ENCODE measurements at places on chromosomes 16 and 17.
A peak's percentile ranks its signal among the peaks of the same experiment; 100 is the strongest.

- DNase-seq: no peak
These were observed 16.2 kb downstream of the IRX5 start for GRCh38 chr16:54946909-54947308.

DNA sequence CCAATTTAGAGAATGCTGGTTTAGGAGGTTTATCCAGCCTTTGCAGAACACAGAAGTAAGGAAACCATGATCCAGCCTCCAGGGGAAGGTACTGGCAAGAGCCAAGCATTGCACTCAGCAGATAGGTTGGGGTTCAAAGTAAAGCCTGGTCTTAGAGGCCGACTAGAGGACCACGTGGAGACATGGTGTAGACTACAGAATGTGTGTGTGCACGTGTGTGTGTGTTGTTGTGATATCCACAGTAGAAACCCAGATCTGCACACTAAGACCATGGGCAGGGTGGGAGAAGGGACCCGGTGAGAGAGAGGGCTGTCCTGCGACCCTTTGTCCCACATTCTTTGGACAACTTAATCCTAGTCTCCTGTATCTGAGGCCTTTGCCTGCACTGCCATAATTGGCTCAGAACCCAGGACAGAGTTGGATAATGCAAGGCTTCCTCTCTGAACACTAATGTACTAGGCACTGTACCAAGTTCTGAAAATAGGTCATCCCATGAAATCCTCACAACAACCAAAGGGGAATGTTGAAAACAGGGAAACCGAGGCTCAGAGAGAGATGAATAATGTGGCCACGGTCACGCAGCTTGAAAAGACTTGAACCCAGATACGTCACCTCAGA lies 325.1 kb upstream of the HSBP1 start:
- no peak for DNase-seq

DNA sequence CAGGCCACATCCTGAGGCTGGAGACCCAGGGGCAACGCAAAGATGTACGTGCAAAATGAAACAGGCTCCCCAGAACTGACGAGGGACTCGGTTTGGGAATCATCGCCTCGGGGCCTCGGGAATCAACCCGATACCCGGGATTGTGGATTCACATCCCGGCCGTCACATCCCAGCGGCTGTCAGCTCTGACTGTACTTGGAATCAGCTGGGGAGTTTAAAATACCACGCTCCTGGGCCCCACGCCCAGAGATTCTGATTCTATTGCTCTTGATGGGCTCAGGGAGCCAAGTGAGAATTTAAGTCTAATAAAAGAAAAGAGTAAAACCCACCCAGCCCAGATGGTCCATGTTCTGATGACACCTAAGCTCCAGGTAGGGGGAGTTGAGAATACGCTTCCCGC lies 42.2 kb downstream of the MRM3 start:
- DNase-seq: no peak

- no peak for DNase-seq
These were observed 176.3 kb downstream of the IRX3 start for GRCh38 chr16:54110016-54110981.

- DNase-seq: no peak
These were observed 24.9 kb upstream of the MYH2 start for GRCh38 chr17:10574324-10574723.

DNA sequence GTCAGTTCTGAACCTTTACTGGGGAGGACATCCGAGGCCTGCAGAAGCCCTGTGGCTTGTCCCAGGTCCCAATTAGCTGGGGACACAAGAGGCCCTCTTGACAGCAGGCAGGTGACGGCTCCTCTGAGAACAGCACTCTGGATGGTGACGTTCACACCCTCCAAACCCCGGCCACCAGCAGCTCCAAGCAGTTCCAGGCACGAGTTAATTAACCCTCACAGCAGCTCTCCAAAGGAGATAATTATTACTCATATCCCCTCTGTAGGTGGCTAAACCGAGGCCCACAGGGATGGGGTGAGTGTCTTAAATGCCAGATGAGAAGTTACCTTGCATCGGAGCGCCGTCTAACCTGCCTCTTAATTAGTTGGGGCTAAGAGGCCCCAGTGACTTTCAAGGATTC lies 168.9 kb upstream of the CIBAR2 start:
- no peak for DNase-seq

DNA sequence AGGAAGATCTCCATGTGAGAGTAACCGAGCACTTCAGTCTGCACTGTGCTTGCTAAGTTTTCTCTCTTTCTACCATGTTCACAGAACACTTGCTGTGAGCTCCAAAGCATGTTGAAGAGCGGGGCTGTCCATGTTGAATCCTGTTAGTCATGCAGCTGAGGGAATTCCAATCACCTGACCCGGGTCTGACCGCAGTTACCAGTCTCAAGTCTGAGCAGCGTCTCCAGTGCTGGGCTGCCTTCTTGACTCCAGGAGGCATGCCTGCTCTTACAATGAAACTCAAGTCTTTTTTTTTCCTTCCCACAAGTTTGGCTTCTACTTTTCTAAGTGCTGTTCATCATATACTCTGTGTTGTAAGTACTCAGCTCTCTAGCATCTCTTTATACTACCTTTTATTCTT lies 44.3 kb downstream of the HOXB1 start:
- no peak for DNase-seq

DNA sequence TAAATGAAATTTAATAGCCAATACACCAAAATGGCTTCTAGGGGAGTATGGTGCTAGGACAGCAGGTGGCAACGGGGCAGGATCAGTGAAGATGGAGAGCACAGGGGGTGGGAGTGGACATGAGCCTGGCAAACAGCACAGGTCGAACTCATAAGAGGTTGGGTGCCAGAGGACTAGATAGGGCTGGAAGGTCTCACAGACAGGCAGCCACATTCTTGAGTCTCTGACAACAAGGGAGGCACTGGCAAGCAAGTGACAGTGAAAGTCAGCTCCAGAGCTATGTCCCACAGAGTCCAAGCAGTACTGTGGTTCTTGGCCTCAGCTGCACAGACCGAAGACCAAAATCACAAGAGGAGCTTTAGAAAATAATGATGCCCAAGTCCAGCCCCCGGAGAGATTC lies 61.2 kb downstream of the USP31 start:
- DNase-seq: no peak

- no peak for DNase-seq
These were observed 32.2 kb upstream of the ETV4 start for GRCh38 chr17:43578404-43578698.

DNA sequence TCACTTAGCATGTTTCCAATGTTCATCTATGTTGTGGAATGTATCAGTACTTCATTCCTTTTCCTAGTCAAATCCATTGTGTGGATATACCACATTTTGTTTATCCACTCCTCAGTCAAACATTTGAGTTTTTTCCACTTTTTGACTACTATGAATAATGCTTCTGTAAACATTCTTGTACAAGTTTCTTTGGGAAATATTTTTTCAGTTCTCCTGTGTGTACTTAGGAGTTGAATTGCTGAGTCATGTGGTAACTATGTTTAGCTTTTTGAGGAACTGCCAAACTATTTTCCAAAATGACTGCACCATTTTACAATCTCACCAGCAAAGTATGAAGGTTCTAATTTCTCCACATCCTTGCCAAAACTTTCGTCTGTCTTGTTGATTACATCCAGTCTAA lies 223.7 kb upstream of the AXIN2 start:
- no peak for DNase-seq

GRCh38 chr17:73575470-73576221 lies 68.6 kb downstream of the SDK2 start:
- DNase-seq: no peak

GRCh38 chr16:69707920-69708683 lies 18.3 kb downstream of the NQO1 start:
- no peak for DNase-seq

GRCh38 chr17:1005361-1005946 lies 8.5 kb downstream of the TIMM22 start:
- DNase-seq: no peak

GRCh38 chr16:11915114-11915643 lies 577 bp downstream of the GSPT1 start:
- DNase-seq: peak; percentile 44

DNA sequence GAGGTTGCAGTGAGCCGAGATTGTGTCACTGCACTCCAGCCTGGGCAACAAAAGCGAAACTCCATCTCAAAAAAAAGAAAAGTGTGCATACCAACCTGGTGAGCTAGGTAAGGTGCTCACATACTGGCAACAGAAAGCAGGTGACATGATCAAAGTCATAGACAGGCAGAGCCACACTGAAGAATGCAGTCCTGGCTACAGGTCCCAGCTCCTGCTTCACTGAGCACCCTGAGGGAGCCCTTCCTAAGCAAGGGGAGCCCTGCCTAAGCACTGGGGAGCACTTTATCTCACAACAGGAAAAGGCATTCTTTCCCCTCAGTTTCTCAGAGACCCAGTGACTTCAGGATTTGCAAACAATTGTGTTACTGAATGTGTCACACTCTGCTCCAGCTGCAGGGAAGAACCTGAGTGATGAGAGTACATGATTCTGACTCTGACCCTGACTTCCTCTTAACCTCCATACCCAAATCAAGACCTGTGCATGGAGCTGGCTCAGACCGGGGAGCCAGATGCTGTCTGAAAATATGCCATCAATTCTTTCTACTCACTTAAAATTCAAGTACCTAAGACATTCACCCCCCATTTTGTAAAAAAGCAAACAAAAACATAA lies 40.5 kb downstream of the ANKRD11 start:
- no peak for DNase-seq

All from NAMALWA (cell line).